ENCODE measurements at places on chromosomes 12 and 14. TPM values are rescaled to one million over a fixed set of nuclear protein-coding genes. Genes with fewer than 3 reads are reported as not detected.

DNA sequence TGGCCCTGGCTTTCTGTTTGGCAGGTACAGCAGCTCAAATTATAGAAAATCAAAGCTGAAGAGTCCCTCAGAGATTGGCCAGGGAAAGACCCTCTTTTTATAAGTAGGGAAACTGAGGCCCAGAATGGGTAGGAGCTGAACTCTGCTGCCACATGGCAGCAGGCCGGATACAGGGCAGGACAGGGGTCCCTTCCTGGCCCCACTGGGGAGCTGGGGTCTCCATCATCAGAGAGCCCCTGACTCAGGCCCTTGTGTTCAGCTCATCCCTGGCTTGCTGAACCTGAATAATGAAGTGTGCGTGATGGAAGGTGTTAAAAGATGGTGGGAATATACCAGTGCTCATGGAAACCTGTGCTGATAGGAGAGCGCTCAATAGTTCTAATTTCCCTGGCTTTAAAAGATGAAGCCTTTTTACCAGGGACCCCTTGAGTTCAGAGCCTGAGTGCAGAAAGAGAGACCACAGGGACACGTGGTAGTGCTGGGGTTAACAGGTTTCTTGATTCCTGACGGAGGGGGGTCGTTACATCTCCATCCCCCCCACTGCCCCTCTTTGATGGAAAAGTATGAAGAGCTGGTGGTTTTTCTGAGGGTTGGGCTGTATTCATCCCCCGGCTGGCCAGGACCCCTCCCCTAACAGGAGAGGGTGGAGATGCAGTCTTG is 4.4 kb downstream of the DLK1 start:
- DNase-seq = no peak

DNA sequence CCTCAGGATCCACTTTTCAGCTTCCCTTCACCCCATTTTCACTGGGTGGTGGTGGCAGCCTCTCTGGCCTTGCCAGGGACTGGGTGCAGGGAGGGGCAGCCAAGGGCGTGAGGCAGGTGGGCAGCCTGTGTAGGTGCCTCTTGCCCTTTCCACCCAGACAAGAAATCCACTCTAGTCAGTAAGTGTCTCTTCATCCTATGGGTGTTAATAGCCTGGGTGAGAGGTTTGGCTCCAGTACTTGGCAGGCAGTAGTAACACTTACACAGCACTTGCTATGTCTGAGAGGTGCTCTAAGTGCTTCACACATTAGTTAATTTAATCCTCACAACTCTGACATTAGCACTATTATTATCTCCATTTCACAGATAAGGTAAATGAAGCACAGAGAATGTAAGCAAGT is 171.9 kb downstream of the EMP1 start:
- no peak for DNase-seq

- DNase-seq = no peak
Measured at GRCh38 chr12:29996993-29997392, 213.3 kb upstream of the TMTC1 start.

DNA sequence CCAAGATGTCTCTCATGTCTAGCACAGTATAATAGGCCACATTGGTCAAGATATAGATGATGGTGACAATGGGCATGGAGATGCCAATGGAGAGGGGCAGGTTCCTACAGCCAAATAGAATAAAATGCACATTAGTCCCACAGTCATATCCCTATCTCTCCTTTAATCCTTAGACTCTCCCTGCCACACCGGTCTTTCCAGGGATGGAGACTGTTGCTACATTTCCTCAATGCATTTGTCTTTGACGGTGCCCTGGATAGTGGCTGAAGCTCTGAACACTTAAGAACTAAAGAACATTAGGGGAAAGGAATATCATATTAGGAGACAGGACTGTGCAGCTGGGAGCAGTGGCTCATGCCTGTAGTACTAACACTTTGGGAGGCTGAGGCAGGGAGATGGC is 9.7 kb downstream of the OXA1L start:
- no peak for DNase-seq

GRCh38 chr14:31937730-31938346 is 139.3 kb upstream of the ARHGAP5 start:
- no peak for DNase-seq

- no peak for DNase-seq
Measured at GRCh38 chr12:78795934-78796445, 68.6 kb upstream of the SYT1 start.

GRCh38 chr14:63050694-63051093 is 5.4 kb upstream of the KCNH5 start:
- no peak for DNase-seq

DNA sequence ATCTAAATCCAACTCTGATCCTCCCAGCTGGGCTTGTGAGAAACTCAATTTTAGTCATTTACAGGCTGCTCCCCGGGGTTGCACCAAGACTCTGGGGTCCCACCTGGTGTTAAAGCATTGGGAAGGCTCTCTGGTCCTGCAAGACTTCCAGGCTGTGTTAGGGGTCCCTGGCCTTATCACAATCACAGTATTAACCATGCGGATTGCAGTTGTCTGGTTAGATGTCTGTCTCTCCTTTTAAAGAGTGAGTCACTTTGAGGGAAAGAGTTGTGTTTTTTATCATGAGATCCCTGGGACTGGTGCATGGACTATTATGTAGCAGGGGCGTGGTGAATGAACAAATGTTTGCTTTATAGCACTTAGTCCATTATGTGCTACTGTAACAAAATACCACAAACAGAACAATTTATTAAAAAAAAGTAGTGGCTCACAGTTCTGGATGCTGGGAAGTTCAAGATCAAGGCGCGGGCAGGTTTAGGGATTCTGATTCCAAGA is 531.4 kb downstream of the FUT8 start:
- no peak for DNase-seq

GRCh38 chr12:44377443-44378187 is 498.5 kb downstream of the NELL2 start:
- DNase-seq = no peak

GRCh38 chr12:122437656-122438121 is 15.2 kb upstream of the CLIP1 start:
- peak; percentile 77 for DNase-seq

The FZD10 gene
- 0.14 TPM for polyA plus RNA-seq

The ERP27 gene
- polyA plus RNA-seq = 0.32 TPM

The OAS1 gene
- polyA plus RNA-seq = 6.6 TPM

The RIMBP2 gene
- polyA plus RNA-seq = 0.05 TPM

The SRRM4 gene
- 0.38 TPM for polyA plus RNA-seq

The DACT1 gene
- 4.8 TPM for polyA plus RNA-seq

The SAMD4A gene
- 57.2 TPM for polyA plus RNA-seq
